ENCODE measurements at places on chromosomes 2 and 18. TPM values are rescaled to one million over a fixed set of nuclear protein-coding genes. Genes with fewer than 3 reads are reported as not detected.

GRCh38 chr18:6482198-6482977 is 67.7 kb upstream of the L3MBTL4 start:
- peak overlapping the region; percentile 55 for H3K27ac ChIP-seq
- no peak for DNase-seq
- H3K4me1 ChIP-seq = no peaks in the 10 kb centered on the region
- no peak overlapping the region for H3K4me3 ChIP-seq
- no peaks in the 10 kb centered on the region for H3K27me3 ChIP-seq

GRCh38 chr2:49165662-49166061 is 11.3 kb upstream of the FSHR start:
- no peak overlapping the region for H3K4me3 ChIP-seq
- H3K27ac ChIP-seq = no peak overlapping the region
- H3K27me3 ChIP-seq = no peaks in the 10 kb centered on the region
- no peaks in the 10 kb centered on the region for H3K36me3 ChIP-seq
- no peaks in the 10 kb centered on the region for H3K4me1 ChIP-seq
- no peak for DNase-seq

GRCh38 chr18:53458268-53458667 is 766.2 kb downstream of the MBD2 start:
- no peak overlapping the region for H3K4me3 ChIP-seq
- no peak for DNase-seq
- H3K36me3 ChIP-seq = no peaks in the 10 kb centered on the region
- H3K27ac ChIP-seq = no peak overlapping the region

The HOXD8 gene
- 1.5 TPM for total RNA-seq

DNA sequence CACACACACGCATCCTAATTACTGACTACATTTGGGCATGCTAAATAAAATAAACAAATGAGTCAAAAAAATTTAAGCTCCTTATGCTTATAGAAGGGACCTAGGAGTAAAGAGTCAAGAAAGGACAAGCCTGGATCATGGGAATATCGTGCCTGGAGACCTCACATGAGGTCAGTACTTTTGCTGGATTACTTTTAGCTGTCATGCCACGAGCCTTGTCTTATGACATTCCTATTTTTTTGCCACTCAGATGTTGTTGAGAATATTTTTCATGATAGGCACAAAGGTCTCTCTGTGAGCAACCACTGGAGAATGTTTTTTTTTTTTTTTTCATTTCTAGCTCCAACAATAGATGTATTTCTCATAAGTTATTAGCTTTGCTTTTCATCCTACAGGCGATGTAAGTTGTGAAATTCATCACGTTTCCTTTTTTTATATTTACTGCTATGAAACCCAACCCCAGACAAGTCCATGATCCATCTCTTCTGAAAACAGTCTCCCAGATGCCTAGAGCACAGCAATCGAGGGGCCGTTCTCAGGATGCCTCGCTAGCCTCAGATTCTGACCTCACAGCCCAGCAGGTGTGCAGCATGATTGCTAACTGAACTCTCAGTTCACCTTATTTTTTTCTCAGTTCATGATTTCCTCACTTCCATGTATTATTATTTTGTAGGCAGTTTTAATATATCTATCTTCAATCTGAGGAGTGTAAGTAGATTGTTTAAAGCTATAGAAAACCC is 464.5 kb downstream of the IRS1 start:
- no peak for DNase-seq
- H3K27ac ChIP-seq = no peak overlapping the region
- H3K4me3 ChIP-seq = no peak overlapping the region
- H3K27me3 ChIP-seq = no peaks in the 10 kb centered on the region
- H3K36me3 ChIP-seq = no peaks in the 10 kb centered on the region
- no peaks in the 10 kb centered on the region for H3K4me1 ChIP-seq

The KCNS3 gene
- 0.52 TPM for total RNA-seq

DNA sequence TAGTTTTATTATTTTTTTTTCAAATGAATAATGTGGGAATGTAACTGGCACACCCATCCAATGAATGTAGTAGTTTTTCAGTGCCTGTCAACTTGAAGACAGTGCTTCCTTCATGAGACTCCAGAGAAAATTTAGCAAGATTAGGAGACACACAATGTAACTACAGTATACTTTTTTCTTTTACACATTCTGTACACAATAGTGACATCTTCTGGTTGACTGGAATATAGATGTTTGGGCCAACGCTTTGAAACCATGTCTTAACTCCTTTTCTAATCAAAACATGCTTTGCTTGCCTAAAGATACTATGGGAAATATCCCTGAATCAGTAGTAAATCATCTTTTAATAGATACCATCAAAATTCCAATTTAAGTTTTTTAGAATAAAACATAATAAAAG is 229.5 kb upstream of the ZC3H15 start:
- H3K27ac ChIP-seq = no peak overlapping the region
- no peaks in the 10 kb centered on the region for H3K4me1 ChIP-seq
- H3K27me3 ChIP-seq = no peaks in the 10 kb centered on the region
- no peak for DNase-seq

The GTF2A1L gene
- total RNA-seq = 0.47 TPM

The MPP4 gene
- 0.05 TPM for total RNA-seq

The SIX2 gene
- total RNA-seq = 0.90 TPM

The TET3 gene
- 4.5 TPM for total RNA-seq

The THOC1 gene
- total RNA-seq = 45.3 TPM

The EML6 gene
- 1.2 TPM for total RNA-seq

DNA sequence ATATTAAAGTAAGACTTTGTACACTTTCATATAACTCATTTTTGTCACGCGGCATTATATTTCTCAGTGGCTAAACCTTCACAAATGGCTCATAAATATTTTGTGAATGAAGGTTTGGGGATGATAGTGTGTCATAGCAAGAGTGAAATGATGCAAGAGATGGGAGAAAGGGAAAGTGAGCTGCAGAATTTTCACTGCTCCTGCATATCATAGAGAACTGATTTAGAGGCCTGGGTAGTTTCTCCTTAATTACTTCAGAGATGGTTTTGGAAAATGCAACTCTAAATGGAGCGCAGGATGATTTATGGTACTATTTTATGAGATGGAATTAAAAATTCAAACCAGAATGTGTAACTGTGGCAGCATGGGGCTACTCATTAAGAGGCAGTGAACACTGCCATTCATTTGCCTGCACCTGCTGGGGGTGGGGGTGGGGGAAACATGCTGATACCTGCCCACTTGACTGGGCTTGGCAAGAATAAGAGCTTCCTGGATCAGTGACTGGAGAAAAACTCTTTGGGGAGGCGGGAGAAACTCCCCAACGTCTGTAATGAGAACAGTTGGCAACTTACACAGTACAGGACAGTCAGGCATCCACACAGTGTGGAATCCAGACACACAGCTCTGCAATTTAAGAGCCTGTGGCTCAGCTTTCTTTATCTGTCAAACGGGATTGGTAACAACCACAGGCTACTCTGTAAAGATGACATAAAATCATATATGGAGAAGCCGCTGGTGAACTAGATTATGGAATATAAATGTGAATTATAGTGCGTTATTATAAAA is 941.9 kb downstream of the SLC4A3 start:
- H3K27ac ChIP-seq = no peak overlapping the region
- no peaks in the 10 kb centered on the region for H3K4me1 ChIP-seq
- H3K27me3 ChIP-seq = no peaks in the 10 kb centered on the region

GRCh38 chr2:165957030-165957675 is 3.6 kb upstream of the TTC21B start:
- no peaks in the 10 kb centered on the region for H3K36me3 ChIP-seq
- no peak for DNase-seq
- no peak overlapping the region for H3K4me3 ChIP-seq
- H3K27ac ChIP-seq = no peak overlapping the region
- no peaks in the 10 kb centered on the region for H3K4me1 ChIP-seq
- no peaks in the 10 kb centered on the region for H3K27me3 ChIP-seq

The CYP26B1 gene
- total RNA-seq = 10.3 TPM

DNA sequence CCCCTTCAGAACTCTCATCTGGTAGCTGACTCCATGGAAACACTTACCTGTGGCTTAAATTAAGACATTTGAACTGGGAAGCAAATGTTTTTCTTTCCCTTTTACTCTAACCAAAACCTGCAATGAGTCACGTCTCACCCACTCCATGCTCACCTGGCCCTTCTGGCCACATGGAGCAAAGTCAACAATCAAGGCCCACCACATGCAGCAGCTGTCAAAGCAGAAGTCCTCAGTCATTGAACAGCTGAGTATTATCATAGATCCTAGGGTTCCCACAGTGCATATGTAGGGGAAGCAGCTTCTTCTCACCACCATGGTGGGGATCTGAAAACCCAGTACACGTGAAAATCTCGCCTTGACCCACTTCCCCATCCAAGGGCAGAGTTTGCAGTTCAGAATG is 12.3 kb upstream of the MEP1B start:
- H3K27ac ChIP-seq = no peak overlapping the region
- no peaks in the 10 kb centered on the region for H3K36me3 ChIP-seq

GRCh38 chr2:223668302-223668998 is 66.3 kb upstream of the SCG2 start:
- H3K36me3 ChIP-seq = no peaks in the 10 kb centered on the region
- no peaks in the 10 kb centered on the region for H3K4me1 ChIP-seq
- H3K27ac ChIP-seq = no peak overlapping the region
- DNase-seq = no peak
- no peaks in the 10 kb centered on the region for H3K27me3 ChIP-seq
- H3K4me3 ChIP-seq = no peak overlapping the region

- no peaks in the 10 kb centered on the region for H3K4me1 ChIP-seq
- H3K36me3 ChIP-seq = peaks cover 3% of the 10 kb centered on the region
- DNase-seq = no peak
These were observed 46.6 kb downstream of the USP40 start for GRCh38 chr2:233519787-233520611.

DNA sequence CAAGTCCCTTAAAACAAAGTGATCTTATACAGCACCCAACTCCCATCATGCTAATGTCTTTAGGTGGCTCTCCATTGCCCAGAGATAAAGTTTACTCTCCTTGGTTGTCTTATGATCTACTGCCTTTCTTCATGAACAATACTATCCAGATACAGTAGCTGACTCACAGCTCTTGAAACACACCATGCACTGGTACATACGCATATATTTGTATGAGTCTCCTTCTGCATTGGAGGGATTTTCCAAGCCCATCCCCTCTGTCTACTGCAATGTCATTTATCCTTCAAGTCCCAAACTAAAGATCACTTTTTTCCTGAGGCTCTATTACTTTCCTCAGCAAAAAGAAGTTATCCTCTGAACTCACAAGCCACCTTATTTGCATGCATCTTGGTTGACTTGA is 84.7 kb upstream of the LRATD1 start:
- H3K36me3 ChIP-seq = no peaks in the 10 kb centered on the region
- H3K27me3 ChIP-seq = no peaks in the 10 kb centered on the region
- no peak overlapping the region for H3K4me3 ChIP-seq

GRCh38 chr18:60684843-60685513 is 312.4 kb upstream of the MC4R start:
- no peak for DNase-seq
- no peaks in the 10 kb centered on the region for H3K27me3 ChIP-seq
- H3K4me1 ChIP-seq = no peaks in the 10 kb centered on the region
- H3K27ac ChIP-seq = no peak overlapping the region

DNA sequence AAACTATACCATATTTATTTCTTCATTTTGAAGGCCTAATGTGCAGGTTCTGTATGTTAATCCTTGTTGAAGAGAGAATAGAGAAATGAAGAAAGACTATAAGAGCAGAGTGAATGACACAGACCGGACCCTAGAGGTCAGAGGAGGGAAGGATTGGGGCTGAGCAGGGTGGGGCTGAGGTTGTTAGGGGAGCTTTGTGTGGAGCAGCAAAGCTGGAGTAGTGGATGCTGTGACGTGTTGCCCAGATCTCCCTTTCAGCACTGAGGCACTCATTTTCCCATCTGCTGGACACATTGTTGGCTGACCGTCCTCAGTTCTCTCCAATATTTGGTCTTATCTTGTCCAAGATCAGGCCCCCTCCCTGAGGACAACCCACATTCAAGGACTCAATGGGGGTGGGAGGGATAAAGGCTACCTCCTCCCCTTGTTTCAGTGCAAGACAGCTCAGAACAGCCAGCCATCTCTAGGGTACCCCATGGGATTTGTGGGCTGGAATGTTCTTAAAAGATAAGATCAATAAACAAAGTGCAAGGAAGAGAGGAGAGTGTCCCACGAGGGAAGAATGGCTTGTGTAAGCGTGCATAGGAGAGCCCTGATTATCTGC is 143.6 kb downstream of the TDRD15 start:
- no peaks in the 10 kb centered on the region for H3K27me3 ChIP-seq
- H3K27ac ChIP-seq = no peak overlapping the region
- H3K4me3 ChIP-seq = no peak overlapping the region
- no peak for DNase-seq
- H3K4me1 ChIP-seq = no peaks in the 10 kb centered on the region
- H3K36me3 ChIP-seq = no peaks in the 10 kb centered on the region

The BOLL gene
- total RNA-seq = 0.05 TPM

The INPP5D gene
- total RNA-seq = 26.6 TPM

DNA sequence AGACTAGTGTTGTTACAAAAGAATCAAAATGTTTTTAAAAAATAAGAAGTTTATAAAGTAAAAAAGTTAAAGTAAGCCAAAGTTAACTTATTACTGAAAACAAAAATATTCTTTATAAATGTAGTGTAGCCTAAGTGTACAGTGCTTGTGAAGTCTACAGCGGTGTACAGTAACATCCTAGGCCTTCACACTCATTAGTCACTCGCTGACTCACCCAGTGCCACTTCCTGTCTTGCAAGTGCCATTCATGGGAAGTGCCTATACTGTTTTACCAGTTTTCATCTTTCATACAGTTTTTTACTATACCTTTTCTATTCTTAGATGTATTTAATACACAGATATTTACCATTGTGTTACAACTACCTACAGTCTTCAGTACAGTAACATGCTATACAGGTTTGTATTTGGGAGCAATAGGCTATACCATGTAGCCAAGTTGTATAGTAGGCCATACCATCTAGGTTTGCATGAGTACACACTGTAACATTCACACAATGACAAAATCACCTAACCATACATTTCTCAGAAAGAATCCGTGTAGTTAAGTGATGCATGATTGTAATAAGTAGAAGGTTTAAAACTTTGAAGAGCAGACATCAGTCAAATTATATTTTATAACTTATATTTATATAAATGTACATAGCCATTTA is 13.4 kb downstream of the SERPINB7 start:
- H3K4me1 ChIP-seq = no peaks in the 10 kb centered on the region
- no peak overlapping the region for H3K27ac ChIP-seq
- H3K27me3 ChIP-seq = no peaks in the 10 kb centered on the region

DNA sequence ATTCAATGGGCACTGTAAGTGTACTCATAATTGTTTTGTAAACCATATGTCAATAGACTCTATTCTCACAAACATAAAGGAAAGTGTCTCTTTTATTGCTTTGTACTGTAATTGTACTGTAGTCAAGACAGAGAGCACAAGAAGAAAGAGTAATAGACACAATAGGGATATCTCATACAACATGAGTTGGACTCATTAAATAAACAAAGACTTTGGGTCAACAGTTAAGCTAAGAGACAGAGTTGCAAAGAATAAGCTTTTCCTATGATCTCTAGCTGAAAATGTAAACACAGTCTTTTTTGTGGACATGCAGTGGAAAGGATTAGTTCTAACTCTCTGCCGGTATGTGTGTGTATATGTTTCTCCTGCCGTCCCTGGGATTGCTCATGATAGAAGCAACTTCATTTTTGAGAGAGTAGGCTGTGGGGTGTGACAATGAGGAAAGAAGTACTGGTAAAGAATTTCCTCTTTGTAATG is 13.9 kb upstream of the KYNU start:
- H3K4me1 ChIP-seq = no peaks in the 10 kb centered on the region
- no peak overlapping the region for H3K27ac ChIP-seq
- no peaks in the 10 kb centered on the region for H3K36me3 ChIP-seq
- H3K27me3 ChIP-seq = no peaks in the 10 kb centered on the region
- no peak for DNase-seq

Data from thymus (tissue), 14 donors.